Stimulated activated CD8-positive, alpha-beta memory T cell treated with anti-CD3 and anti-CD28 coated beads, Interleukin-4, amount 100 ng/mL, for 24 hours (primary cell): ENCODE measurements at places on chromosomes 13 and 19.

DNA sequence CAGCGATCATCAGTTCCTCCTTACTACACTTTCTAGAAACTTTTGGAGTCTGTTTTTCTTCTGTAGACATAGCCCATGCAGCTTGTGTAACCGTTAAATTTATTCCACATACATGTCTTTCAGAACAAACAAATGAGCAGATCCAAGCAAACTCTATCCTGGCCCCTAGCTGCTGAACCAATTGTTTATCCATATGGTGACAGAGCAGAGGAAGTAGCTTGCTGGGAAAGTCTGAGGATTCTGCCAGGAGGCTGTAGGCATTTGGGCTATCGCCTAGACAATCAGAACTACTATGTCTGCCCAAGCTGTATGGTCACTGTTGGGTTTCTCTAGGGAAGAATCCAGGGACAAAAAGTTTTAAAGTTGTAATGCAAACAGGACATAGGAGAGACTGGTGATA, 343.7 kb downstream of the SPRY2 start:
- DNase-seq: no peak

DNA sequence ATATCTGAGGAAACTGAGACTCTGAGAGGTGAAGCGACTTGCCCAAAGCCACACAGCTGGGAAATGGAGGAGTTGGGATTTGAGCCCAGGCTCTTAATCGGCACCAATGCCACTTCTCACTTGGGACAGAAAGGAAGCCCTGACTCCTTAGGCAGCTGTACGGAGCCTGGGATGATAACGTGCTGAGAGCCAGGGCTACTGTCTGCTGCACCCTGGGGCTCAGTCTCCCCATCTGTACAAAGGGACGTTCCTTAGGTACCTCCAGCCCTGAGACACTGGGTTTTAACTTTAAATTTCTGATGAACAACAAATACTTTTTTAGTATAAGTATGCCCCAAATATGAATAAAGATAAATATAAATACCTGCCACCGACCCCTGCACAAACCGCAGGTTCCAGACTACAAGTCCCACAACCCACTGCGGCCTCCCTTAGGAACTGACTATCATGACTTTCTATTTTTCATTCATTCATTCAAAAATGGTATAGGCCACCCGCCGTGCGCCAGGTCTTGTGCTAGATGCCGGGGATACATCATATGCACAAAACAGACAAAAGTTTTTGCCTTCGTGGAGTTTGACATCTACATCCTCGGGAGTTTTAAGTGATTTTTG, 776 bp upstream of the NCLN start:
- DNase-seq: peak; percentile 52

GRCh38 chr19:56748378-56748777, 76.8 kb upstream of the ZNF835 start:
- no peak for DNase-seq

DNA sequence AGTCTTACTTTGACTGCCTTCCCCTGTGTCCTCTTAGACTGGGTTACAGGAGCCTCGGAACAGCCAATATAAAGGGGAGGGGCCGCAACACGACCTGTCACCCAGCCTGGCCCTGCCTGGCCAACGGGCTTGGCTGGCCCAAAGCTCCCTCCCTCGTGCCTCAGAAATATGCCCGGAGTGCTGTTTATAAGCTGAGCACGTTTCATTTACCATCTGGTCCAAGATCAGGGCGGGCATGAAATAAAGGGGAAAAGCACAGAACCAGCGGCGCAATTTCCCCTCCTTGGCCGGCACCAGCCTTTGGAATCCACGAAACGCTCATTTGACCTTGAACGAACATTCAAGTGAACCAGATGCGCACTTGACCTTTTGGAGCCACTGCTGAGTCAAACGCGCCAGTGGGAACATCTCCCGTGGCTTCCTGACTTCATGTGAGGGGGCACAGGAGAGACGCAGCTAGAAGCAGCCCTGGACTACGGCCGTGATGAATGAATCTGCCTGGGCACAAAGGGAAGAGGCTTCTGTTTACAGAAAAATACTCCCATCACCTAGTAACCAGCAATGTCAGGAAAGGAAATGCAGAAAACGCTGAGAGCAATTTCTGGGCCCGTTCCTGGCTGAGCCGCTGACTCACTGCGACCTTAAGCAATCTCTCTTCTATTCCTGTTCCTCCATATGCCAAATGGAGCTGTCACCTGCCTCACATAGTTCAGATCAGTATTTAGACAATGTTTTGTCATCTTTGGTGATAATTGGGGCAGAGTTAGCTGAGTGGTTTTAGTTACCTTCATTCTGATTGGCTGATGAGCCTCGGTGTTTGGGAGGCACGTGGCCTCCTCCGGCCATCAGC, 53.3 kb downstream of the RFX2 start:
- DNase-seq: no peak

GRCh38 chr13:50387051-50387581, 371.9 kb downstream of the KCNRG start:
- DNase-seq: peak; percentile 10

GRCh38 chr19:7701049-7701653, 780 bp downstream of the FCER2 start:
- no peak for DNase-seq

DNA sequence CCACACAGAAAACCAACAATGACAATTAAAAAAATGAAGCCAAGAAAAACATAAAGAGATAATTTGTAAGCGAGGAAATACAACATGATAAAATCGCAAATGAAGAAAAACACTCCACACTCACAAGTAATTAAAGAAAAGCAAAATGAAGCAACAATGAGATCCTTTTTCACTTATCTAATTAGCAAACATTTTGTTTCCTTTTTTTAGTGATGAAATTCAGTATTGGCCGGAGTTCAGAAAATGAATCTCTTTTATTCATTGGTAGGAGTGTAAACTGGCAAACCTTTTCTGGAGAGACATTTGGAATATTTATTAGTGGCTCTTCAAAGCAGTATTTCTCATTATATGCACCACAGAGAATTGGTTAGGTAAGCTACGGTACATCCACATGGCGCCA, 70.6 kb upstream of the POMP start:
- no peak for DNase-seq

DNA sequence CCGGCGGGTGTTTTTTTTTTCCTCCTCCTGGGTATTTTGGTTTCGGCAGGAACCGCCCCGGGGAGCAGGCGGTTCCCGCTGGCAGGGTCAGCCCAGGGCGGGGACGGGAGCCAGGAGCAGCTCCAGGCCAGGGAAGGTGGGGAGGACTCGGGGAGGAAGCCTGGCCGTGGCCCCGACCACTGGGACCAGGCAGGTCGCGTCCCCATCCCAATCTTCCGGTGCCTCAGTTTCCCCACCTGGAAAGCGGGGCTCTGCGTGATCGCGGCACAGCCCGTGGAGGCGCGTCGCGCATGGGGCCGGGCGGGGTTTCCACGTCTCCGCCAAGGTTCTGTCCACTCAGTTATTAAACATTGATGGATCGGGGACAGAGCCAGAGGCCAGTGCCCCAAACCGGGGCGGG, 34.8 kb downstream of the IL12RB1 start:
- DNase-seq: no peak

DNA sequence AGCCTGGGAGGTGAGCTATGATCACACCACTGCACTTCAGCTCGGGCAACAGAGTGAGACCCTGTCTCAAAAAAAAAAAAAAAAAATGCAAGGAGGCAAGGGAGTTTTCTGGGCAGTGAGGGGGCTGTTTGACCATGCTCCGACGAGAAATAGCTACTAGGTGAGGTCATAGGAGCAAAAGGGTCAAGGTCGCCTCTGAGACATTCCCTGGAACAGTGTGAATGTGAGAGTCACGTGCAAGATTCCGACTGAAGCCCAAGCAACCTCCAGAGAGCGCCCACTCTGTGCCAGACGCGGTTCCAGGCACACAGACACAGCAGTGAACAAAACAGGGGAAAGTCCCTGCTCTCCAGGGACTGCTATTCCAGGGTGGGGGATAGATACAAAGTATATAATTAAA, 2.5 kb downstream of the ZNRF4 start:
- DNase-seq: no peak

DNA sequence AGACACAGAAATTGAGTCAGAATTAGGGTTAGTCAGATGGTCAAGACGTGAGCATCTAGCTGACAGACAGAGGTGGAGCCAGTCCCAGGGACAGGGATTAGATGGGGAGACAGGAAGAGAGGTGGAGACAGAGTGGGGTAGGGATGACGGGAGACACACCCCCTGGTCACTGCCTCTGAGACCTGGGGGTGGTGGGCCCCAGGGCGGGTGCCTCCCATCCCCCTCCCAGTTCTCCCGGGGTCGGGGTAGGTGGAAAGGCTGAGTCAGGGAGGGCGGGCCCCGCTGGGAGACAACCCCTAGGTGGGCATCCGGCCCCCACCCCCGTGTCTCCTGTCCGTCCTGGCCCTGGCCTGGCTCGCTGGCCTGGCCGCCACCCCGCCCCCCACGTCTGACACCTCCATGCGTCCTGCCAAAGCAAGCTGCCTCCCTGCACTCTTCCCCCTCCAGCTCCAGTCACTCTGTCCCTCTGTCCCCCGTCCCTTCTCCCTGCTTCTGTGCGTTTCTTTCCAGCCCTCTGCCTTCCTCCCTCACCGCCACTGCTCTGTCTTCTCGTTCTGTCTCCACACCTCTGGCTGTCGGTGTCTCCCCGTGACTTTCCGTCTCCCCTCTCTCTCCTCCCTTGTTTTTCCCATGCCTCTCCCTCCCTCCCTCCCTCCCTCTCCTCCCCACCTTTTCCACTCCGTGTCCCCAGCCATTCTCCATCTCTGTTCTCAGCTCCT, 15.1 kb downstream of the CCDC97 start:
- DNase-seq: no peak

GRCh38 chr19:55554741-55555152, 9.4 kb upstream of the SBK3 start:
- no peak for DNase-seq

- DNase-seq: no peak
Measured at GRCh38 chr13:19960653-19960976, 2.1 kb downstream of the ZMYM2 start.

DNA sequence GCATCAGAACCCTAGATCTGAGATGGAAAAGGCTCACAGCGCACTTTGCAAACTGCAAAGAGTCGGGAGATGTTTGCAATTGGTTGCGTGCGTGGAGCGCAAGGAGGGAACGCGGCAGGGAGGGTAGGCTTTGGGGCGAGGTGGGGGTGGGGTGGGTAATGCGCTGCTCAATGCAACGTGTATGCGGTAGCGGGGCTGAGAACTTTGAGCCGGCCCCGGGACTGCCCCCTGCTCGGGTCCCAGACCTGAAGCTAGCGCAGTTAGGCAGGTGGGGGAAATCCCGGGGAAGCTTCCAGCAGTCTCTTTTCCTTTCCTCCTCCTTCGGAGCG, 971 bp downstream of the FOSB start:
- DNase-seq: no peak

- DNase-seq: no peak
Measured at GRCh38 chr13:22662771-22663170, 518.0 kb upstream of the SGCG start.
